EL (cell line): ENCODE measurements at places on chromosomes 4 and X.

DNA sequence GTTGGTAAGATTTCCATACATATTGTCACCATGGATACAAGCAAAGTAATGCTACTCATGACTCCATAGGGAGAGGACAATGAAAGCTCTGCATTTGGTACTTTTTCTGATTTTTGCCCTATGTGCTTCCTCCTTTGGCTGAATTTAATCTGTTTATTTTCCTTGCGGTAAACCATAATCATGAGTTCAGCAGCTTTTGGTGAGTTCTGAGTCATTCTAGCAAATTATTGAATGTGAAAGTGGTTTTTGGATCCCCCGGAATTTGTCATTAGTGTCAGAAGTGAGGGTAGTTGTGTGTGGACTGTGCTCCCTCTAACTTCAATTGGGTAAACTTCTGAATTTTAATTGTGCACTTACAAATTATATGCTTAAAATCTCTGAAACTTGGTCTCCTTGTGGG is 170.3 kb downstream of the MOSPD2 start:
- no peak for DNase-seq

- DNase-seq: peak; percentile 41
These were observed at the start of gene WNK3 for GRCh38 chrX:54357414-54358377. WNK3 (minus strand) TSS chrX:54358046.

DNA sequence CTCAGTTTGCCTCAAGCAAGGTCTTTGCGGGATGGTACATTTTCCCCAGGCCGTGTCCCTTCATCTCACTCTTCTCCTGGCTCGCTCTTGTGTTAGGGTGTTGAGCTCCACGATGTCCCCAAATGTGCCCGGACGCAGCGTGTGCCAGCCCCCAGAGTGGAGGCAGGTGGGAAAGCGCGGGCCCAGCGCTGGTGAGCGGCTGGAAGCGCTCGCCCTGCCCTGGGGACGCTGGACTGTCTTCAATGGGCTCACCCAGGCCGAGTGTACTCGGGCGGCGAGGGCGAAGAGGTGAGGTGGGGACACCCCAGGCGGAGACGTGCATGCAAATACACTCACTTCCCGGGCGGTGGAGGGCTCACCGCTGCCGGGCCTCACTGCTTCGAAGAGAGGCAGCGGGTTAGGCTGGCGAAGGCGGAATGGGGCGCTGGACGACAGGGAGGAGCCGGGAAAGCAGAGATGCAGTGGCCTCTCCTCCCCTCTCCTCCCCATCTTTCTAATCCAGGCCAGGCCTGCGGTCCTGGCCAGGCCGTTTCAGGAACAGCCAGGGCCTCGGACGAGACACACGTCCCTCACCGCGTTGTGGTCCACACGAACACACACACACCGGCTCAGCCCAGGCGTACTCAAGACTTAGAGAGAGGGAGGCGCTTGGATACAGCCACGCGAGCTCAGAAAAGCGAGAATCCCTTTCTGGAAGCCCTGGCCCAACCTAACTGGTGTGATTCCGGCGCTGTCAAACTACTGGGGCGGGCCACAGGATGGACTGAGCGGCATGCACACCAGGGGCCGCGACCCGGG is 2.2 kb downstream of the NKX6-1 start:
- no peak for DNase-seq

DNA sequence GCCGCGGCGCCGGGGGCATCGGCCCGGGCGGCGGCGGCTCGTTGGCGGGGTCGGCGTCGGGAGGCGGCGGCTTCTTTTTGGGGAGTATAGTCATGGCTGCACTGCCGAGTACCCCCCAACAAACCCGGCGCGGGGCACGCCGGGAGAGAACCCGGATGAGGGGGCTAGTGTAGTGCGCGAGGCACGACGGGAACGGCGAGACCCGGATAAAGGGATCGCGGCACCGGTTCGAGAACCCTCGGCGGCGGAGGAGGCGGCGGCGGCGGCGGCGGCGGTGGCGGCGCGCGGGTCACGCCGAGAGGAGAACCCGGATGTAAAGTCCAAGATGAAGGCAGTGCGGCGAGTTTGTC is at the start of gene OTUD5:
Gene OTUD5, minus strand, starts transcription at position 131 of the 350 bp plus-strand sequence. Its CDS starts 37 bp downstream, at position 94.
- peak; percentile 62 for DNase-seq

DNA sequence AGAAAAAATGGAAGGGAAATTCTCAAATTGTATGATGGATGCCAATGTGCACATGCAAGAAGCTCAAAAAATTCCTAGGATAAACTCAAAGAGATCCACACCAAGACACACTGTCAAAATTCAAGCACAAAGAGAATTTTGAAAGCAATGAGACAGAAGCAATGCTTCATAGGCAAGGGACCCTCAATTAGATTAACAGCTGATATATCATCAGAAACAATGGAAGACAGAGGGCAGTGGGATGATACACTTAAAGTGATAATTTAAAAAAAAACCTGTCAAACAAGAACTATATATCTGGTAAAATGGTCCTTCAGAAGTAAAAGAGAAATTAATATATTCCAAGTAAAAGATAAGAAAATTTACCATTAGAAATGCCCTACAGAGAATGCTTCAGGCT is 306.3 kb upstream of the PCDH7 start:
- DNase-seq: no peak
